ENCODE measurements at places on chromosomes 13 and 19.

DNA sequence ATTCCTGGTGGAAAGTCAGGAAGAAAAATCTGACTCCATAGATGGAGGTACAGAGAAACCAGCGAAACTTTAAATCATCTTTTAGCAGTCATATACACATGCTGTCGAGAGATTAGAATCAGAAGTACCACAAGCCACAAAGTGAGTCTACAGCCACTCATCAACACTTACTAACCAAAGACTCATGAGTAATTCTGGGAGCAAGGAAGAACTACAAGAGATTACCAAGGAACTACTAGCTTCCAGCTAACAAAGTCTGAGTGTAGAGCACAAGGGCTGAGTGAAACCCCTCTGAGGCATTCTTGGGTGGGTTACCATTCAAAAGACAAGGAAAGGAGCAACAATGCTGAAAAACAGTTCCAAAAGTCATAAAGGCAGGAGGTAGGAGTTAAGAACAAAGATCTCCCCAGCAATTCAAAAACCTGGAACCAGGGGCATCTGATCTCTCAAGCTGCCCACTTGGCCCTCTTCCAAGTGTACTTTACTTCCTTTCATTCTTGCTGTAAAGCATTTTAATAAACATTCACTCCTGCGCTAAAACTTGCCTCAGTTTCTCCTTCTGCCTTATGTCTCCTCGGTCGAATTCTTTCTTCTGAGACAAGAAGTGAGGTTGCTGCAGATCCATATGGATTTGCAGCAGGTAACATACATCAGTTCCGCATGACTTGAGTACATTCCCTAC, 13.0 kb downstream of the RBM26 start:
- peak; percentile 83 for DNase-seq

- DNase-seq: peak; percentile 49
Measured at GRCh38 chr19:49475995-49476880, 2.2 kb downstream of the FLT3LG start.

DNA sequence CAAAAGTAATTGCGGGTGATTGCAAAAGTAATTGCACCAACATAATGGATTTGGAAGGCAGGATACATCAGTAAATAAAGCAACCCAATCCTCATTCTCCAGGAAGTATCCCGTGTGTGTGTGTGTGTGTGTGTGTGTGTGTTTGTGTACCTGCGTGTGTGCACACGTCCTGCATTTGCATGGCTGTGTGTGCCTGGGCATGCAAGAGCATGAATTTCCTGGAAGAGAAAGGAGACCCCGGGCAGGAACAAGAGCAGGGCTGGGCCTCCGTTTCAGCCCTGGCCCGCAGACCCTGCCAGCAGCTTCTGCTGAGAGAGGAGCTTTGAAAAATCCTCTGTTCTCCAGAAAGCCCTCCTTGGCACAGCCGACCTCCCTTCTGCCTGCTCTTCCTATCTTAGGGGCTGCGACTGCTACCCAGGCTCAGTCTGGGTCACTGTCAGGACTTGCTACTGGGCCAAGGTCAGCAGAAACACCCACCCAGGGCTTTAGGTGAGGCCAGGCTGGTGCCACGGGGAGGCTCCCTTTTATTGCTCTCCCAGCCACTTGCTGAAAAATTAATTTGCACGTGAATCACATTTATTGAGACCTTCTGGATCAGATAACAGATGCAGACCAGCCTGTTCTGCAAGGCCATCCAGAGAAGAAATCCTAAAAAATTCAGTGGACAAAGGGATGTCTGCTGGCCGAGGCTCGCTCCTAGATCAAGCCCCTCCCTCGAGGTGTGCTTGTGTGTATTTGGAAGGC, 258.3 kb downstream of the ZNF536 start:
- DNase-seq: no peak

GRCh38 chr19:44517146-44517545, 12.3 kb downstream of the CEACAM20 start:
- DNase-seq: no peak
